ENCODE measurements at places on chromosomes 4 and X.

GRCh38 chrX:153336121-153336894 is 2.4 kb downstream of the ZNF275 start:
- no peak for DNase-seq

GRCh38 chr4:48909697-48910096 is 3.1 kb upstream of the OCIAD2 start:
- DNase-seq, result peak; percentile 93

GRCh38 chr4:63563288-63564014 is 845.8 kb downstream of the TECRL start:
- no peak for DNase-seq

DNA sequence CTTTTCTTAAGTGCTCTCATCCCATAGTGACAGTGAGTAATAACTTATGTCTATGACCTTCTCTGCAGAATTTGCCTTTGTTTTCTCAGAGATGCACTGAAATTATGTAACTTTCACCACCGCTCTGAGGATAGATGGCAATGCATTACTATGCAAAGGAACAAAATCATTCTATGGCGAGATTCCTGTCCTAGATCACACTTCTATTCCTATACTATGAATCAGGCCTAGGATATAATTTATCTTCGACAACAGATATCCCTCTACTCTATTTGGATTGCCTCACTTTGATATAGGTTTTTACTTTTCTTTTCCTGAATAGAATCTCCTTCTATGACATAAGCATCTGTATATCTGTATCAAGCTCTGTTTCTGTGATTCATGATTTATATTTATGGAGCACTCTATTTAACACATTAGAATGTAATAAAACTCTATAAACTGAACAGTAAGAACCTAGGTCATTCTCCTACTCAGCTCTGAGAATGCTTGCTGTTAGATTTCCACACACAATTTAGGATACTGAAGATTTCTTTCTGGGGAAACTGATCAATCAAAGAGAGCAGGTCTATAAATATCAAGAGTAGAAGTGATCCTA is 1082.3 kb upstream of the ADGRL3 start:
- DNase-seq, result no peak

GRCh38 chr4:71683309-71683708 is 100.6 kb downstream of the GC start:
- no peak for DNase-seq

GRCh38 chr4:54226404-54227255 is 2.5 kb upstream of the PDGFRA start:
- DNase-seq, result peak; percentile 85

- DNase-seq, result no peak
These were observed 16.6 kb downstream of the LRPAP1 start for GRCh38 chr4:3515646-3516045.

DNA sequence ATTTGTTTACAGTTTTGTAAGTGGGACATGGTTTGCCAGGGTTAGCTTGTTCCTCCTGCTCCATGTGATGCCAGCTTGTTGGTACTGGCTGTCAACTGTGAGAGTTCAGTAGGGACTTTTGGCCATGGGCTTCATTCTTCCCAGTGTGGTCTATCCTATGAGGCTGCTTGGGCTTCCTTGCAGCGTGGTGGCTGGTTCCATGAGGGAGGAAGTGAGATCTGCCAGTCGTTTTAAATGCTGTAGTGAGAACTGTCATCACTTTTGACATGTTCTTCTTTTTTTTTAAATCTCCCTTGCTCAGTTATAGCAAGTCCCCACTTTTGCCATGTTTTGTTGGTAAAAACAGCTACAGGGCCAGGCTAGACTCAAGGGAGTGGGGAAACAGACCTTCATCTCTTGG is 15.9 kb downstream of the NSD2 start:
- no peak for DNase-seq

- no peak for DNase-seq
These were observed 100.5 kb downstream of the NFKB1 start for GRCh38 chr4:102601586-102602227.

DNA sequence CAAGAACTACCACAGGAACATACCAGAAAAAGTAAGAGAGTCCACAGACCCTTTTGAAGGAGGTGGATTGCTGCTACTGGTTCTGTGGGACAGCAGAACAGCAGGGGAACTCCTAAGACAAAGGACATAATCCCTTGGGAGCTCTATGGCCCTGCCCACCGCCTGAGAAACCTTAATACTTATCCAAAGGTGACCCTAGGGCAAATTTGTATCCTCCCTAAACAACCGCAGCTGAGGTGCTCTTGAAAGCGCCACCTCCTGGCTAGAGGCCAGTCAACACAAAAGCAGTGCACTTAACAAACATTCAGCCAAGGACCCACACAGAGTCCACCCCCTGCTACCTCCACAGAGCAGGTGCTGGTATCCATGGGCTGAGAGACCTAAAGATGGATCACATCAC is 136.8 kb downstream of the ADAM29 start:
- DNase-seq, result no peak

GRCh38 chrX:39144956-39145355 is 343.7 kb downstream of the MID1IP1 start:
- peak; percentile 6 for DNase-seq

GRCh38 chr4:61511716-61512488 is 311.8 kb downstream of the ADGRL3 start:
- DNase-seq, result peak; percentile 10

- no peak for DNase-seq
These were observed 187.9 kb downstream of the KDR start for GRCh38 chr4:54937501-54937900.

- DNase-seq, result peak; percentile 3
These were observed 13.9 kb upstream of the ETDC start for GRCh38 chrX:135295238-135295943.

- DNase-seq, result peak; percentile 83
These were observed at the start of gene FAM114A1 for GRCh38 chr4:38867478-38868058. FAM114A1 (plus strand) TSS chr4:38867806; CDS start chr4:38878079, 10,273 bp downstream.

DNA sequence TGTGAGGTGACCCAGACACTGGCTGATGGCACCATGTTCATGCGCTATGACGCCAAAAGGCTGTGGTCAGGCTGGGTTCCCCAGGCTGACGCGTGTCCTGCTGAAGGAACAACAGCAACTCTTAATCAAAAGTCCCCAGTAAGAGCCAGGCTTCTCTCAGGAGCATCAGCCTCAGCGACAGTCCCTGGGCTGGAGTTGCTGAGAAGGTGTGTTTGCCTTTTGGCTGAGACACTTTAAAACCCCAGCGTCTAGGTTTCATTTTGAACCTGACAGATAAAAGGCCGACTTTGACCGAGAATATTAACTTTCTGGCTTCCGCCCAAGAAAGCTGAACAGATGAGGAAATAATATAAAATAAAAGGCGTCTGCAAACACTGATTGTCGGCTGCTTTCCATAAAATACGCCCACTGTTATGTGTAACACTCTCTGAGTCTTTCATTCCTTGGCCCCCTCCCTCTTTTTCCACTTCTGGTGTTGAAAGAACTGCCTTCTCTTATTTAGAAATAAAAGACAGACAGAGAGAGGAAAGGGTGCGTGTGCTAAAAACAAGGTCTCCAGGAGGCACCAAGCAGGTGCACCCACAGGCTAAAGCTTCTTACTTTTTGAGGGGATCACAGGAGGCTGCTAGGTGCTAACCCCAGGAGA is 373.6 kb downstream of the MID1IP1 start:
- DNase-seq, result no peak

DNA sequence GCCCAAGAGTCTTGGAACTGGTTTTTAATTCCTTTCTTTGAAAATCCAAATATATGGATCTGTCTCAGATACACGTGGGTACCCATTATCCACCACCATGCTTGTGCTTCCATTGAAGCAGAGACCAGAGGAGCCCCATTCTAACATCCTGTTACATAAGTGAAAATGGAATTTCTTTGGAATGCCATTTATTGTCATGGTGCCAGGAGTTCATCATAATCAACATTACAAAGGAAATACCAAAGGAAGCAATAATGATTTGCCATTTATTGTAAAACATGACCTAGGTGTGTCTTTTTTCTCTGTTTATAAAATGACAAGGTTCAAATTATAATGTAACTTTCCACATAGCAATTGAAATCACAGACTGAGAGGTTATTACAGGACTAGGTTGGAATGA is 61.7 kb downstream of the PALLD start:
- DNase-seq, result peak; percentile 68

- peak; percentile 17 for DNase-seq
These were observed at the start of gene TLR3 for GRCh38 chr4:186068581-186069348. TLR3 (plus strand) TSS chr4:186069156; CDS start chr4:186076620, 7,464 bp downstream.

GRCh38 chrX:84118315-84118714 is 69.7 kb downstream of the RPS6KA6 start:
- DNase-seq, result no peak

- peak; percentile 65 for DNase-seq
These were observed 14.1 kb upstream of the CYTL1 start for GRCh38 chr4:5033281-5033841.

DNA sequence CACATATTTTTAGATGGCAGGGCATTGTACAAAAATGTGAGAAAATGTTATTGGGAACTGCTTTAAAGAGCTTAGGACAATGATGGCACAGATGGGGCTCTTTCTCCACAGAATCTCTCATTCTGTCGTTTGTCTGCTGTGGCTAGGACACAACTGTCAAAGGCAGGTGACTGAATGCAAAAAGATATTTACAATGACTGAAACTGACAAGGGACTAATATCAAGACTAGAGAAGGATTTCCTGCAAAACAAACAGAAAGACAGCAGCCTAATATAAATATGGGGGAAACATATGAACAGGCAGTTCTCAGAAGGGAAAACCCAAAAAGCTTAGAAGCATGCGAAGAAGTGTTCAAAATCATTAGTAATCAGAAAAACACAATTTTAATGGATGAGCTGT is 177.5 kb upstream of the AFF2 start:
- DNase-seq, result no peak

All from AG10803 (cell line).